Upper lobe of right lung (tissue), 1 donor: ENCODE measurements at places on chromosomes 12 and 14. TPM values are rescaled to one million over a fixed set of nuclear protein-coding genes. Genes with fewer than 3 reads are reported as not detected.

GRCh38 chr14:34872822-34873588, 2.2 kb downstream of the BAZ1A start:
- peak overlapping the region; percentile 91 for H3K4me3 ChIP-seq
- no peaks in the 10 kb centered on the region for H3K36me3 ChIP-seq
- no peaks in the 10 kb centered on the region for H3K27me3 ChIP-seq
- peaks cover 13% of the 10 kb centered on the region for H3K4me1 ChIP-seq

The SYCP3 gene
- total RNA-seq: 0.64 TPM

The PLCZ1 gene
- not detected for total RNA-seq

GRCh38 chr14:73477618-73478266, 13.0 kb upstream of the RIOX1 start:
- H3K27ac ChIP-seq: peak overlapping the region; percentile 11
- H3K36me3 ChIP-seq: no peaks in the 10 kb centered on the region
- no peaks in the 10 kb centered on the region for H3K27me3 ChIP-seq
- no peak for DNase-seq
- H3K4me1 ChIP-seq: no peaks in the 10 kb centered on the region

DNA sequence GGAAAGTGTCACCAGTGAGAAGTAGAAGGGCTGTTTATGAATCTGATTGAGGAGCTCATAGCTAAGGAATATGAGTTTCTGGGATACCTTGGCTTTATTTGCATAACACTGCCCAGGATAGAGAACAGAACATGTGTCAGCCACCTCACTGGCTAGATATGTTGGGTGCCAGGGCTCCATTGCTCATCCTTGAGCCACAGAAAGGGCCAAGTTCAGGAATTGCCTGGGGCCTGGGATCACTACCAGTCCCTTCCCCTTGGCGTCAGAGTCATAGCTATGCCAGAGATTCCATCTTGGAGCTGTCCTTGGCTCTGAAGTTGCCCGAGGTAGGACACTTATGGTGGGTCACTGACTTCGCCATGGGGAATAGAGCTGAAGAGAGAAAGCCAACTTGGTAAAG, 49.0 kb downstream of the IFT43 start:
- peaks cover 15% of the 10 kb centered on the region for H3K36me3 ChIP-seq
- no peak overlapping the region for H3K4me3 ChIP-seq
- no peak overlapping the region for H3K27ac ChIP-seq
- H3K27me3 ChIP-seq: no peaks in the 10 kb centered on the region
- no peak for DNase-seq

DNA sequence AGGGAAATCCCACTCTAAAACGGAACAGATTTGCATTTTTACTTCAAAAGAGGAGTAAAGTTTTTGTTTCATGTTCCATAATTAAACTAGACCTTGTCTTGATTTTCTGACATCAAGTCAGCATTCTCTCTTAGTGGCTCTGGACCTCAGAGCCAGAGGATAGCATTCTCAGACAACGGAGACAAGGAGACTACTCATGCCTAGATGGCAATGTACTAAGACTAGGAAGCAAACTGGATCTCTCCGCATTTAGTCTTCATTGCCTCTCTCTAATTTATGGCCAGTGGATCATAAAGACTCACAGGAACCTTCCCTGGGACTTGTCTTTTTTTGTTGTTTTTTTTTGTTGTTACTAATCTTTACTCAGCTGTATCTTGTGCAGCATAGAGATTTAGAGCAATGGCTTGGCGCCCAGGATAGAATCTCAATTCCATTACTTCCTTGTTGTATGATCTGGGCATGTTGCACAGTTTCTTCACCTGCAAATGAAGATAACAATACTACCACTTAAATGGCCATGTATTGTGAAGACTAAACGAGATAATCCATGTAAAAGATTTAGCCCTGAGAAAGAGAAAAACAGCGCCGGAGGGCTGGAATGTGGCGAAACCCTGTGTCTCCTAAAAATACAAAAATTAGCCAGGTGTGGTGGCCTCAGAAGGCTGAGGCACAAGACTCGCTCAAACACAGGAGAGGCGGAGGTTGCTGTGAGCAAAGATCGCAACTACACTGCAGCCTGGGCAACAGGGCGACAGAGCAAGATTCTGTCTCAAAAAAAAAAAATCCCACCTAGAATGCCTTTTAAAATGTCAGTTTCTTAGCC, 4.0 kb upstream of the GEMIN2 start:
- H3K36me3 ChIP-seq: no peaks in the 10 kb centered on the region
- no peak overlapping the region for H3K27ac ChIP-seq
- no peak for DNase-seq
- no peaks in the 10 kb centered on the region for H3K27me3 ChIP-seq
